ENCODE measurements at places on chromosomes 12 and 14.

- peak; percentile 81 for DNase-seq
Measured at GRCh38 chr14:57486767-57487379, 6.8 kb downstream of the CCDC198 start.

GRCh38 chr12:113860059-113860820 lies 105.9 kb downstream of the RBM19 start:
- DNase-seq = peak; percentile 16

GRCh38 chr14:34629657-34630529 lies at the start of gene SNX6:
Gene SNX6, minus strand, starts transcription at chr14:34630148. Its CDS starts 32 bp downstream, at chr14:34630116.
- DNase-seq = peak; percentile 30

DNA sequence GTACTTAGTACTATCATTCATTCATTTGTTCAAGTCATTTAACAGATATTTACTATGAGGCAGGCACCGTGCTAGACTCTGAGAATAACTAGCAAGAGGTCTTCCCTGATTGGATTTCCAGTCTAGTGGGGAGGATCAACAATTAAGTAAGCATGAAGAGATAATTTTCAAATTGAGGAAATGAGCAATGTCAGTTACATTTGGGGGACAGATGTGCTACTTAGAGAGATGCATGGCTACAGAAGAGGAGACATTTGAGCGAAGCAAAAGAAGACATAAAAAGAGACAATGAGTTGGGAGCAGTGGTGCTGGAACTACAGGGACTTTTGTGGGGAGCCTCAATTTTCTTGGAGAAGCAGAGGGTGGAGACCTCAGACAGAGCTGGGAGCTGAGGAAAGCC lies 7.7 kb downstream of the KCNA5 start:
- DNase-seq = no peak

DNA sequence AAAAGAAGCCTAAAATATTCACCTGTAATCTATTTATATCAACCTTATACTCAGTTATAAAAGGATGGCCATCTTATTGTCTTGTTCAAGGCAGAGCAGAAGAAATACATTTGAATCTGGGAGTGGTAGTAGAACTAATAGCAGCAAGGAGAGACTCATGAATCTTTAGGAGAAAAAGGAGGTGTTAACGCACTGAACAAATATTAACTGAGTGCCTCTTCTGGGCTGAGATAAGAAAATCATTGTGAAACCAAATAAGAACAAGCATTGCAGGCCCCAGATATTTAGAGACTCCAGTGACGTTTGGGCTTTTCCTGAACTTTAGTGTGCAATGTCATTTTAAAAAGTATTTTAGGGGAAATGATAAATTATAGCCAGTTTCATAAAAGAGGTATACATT lies 790.6 kb downstream of the DIO2 start:
- DNase-seq = no peak

- DNase-seq = no peak
Measured at GRCh38 chr14:68084256-68084655, 264.7 kb downstream of the RAD51B start.

DNA sequence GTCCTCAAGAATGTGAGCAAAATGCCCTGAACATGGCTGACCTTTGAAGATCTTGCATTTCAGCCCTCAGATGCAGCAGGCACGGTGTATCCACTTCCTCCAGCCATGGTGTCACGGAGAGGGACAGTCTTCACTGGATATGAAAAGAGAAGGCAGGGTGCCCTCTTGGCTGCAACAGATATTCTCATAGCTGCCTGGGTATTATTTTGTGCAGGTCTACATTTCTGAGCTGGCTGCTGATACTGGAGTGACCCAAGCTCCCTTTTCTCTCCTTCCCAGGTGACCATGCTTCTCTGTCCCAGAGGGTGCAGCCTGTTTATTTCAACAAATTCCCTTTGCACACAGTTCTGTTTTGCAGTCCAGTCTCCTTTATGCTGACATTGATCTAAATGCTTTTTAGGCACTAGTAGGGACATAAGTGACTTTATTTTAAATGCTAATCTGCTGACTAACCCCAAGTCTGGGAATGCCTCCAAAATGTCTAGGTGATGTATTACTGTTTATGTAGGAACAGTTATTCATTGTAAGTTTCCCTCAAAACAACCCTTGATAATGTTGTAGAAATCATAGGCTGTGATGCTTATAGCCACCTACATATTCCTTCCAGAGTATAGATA lies 17.4 kb upstream of the PYGL start:
- peak; percentile 51 for DNase-seq

- no peak for DNase-seq
Measured at GRCh38 chr12:91617818-91618217, 435.2 kb upstream of the DCN start.

- DNase-seq = no peak
Measured at GRCh38 chr12:64389154-64389553, 1.4 kb downstream of the C12orf56 start.

GRCh38 chr12:94644141-94644979 lies 6.0 kb downstream of the TMCC3 start:
- no peak for DNase-seq
